ENCODE measurements at places on chromosomes 12 and 14.

GRCh38 chr12:11703378-11703777 is 53.9 kb downstream of the ETV6 start:
- no peak overlapping the region for H3K4me3 ChIP-seq
- H3K27ac ChIP-seq, result no peak overlapping the region
- no peaks in the 10 kb centered on the region for H3K36me3 ChIP-seq
- peaks cover 5% of the 10 kb centered on the region for H3K4me1 ChIP-seq
- DNase-seq, result no peak
- H3K27me3 ChIP-seq, result no peaks in the 10 kb centered on the region

DNA sequence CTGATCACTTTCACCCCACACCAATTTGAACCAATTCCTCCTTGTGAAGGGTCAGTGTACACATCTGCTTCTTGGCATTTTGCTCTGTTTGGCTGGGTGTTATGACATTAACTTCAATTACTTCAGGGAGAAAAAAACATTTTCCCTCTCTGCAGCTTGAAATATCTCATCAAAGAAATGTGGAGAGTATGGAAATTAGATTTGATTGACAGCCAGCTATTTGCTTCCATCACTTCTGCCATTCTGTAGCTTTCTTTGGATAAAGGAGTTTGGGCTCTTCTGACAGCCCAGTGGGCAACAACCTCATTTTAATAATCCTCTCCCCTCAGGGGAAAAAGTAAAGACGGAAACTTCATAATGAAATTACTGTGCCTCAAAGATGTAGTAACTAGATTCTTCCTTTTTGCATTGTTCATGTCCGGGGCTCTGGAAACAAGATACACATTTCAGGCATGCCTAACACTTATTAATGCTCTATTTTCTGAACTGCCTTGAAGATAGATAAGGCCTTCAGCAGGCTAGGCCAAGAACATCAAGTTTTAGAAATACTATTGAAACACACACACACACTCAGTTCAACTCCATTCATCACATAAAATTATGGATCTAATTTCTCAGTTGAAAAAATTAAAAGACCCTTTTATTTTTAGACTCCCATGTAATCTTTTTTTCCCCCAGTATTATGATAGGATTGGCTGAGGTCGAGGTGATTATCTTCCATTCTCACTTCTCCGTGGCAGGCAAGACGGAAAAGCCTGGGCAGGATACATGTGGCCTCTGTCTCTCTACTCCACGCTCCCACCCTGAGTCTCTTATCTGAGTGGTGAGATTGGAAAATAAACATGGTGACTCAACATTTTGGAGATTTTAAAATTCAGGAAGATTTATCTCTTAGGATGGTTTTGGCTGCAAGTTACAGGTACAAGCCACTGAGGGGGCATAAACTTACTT is 10.3 kb upstream of the GPHB5 start:
- H3K4me1 ChIP-seq, result no peaks in the 10 kb centered on the region
- H3K36me3 ChIP-seq, result no peaks in the 10 kb centered on the region
- H3K27ac ChIP-seq, result no peak overlapping the region
- no peak overlapping the region for H3K4me3 ChIP-seq
- no peaks in the 10 kb centered on the region for H3K27me3 ChIP-seq

DNA sequence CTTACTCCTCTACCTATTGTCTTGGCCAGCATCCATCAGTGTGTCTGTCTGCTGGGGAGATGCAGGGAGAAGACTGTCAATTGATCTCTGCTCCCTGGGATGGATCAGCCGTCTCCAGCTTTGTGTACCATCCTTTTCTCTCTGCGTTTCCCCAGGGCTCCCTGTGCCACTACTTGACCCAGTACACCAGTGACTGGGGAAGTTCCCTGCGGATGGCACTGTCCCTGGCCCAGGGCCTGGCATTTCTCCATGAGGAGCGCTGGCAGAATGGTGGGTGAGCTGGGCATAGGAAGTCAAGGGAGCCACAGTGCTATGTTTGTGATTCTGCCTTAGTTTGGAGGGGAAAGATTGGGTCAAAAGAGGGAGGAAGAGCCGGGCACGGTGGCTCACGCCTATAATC is 5.1 kb downstream of the AMHR2 start:
- DNase-seq, result no peak
- no peaks in the 10 kb centered on the region for H3K36me3 ChIP-seq
- H3K27me3 ChIP-seq, result no peaks in the 10 kb centered on the region
- H3K4me1 ChIP-seq, result peaks cover 5% of the 10 kb centered on the region
- H3K4me3 ChIP-seq, result no peak overlapping the region

DNA sequence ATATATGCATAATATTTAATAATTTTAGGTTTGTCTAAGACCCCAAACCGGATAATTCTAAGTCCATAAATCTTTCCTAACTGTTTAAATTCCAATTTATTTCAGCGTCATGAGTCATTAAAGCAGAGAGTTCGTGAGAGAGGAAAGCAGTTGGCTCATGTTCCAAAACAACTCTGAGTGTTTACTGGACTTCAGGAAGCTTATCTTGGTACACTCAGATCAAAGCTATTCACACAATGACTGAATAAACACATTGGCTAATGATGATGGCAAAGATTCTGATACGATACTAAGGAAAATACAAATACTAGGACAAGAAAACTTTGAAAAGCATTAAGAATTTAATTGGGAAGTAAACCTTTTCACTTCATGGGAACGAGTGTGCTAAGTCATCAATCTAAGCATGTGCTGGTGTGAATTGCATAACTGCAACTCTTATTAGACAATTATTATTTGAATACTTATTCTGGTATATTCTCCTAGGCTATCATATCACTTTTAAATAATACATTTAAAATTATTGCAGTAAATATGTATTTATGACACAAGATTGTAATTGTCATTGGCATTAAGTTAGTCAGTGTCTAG is 34.8 kb upstream of the CLEC14A start:
- H3K27me3 ChIP-seq, result no peaks in the 10 kb centered on the region
- no peak overlapping the region for H3K4me3 ChIP-seq
- H3K4me1 ChIP-seq, result no peaks in the 10 kb centered on the region
- no peak for DNase-seq
- no peak overlapping the region for H3K27ac ChIP-seq

GRCh38 chr14:90649557-90650135 is 166.6 kb downstream of the TTC7B start:
- no peaks in the 10 kb centered on the region for H3K27me3 ChIP-seq
- DNase-seq, result no peak
- H3K4me3 ChIP-seq, result no peak overlapping the region
- no peak overlapping the region for H3K27ac ChIP-seq
- peaks cover 4% of the 10 kb centered on the region for H3K4me1 ChIP-seq
- no peaks in the 10 kb centered on the region for H3K36me3 ChIP-seq

All from mesendoderm (in vitro differentiated cells).